ENCODE measurements at places on chromosomes 3 and 15.

DNA sequence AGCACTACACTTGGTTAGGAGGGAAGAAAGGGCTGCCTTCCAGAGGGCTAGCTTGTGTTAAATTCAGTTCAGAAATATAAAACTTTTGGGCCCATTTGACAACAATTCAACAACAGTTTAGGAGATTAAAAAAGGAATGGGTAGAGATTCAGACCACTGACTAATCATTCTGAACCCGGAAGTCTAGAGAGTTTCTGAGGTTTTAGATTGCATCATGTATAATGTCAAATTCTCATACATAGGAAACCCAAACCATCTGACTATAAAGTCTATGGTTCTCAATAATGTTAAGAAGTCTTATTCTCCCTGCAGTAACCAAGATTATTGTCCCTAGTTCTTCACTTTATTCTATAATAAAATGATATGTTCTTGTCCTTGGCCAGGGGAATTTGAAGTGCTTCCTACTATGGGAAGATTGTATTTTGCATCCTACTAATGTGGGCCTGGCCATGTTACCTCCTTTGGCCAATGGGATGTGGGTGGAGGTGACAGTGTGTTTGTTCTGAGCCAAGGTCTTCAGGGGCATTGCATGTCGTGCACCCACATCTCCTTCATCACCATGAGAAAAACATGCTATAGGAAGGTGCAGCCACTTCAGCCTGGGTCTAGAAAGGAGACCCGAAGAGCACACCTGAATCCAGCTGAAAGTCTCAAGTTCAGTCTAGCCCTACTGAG lies 66.4 kb upstream of the CCNL1 start:
- DNase-seq, result no peak

DNA sequence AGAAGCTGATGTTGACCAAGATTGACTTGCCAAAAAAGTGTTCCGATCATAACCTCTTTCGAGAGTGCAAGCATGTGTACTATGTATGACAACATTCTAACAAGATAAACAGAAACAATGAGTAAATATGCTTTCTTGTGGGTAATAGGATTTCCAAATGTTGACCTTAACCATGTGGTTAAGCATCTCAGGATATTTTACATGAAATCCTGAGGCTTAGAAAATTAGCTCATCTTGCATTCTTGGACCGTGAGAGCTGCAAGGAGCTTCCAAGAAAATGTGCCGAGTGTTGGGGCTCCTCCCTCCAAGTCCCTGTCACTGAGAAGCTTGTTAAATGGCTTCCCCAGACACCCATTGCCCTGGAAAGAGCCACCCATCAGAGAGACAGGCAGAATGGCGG lies 50.1 kb downstream of the C3orf20 start:
- DNase-seq, result peak; percentile 66

GRCh38 chr3:123292321-123293310 lies 90.9 kb downstream of the SEC22A start:
- no peak for DNase-seq

GRCh38 chr15:80876348-80876674 lies 97.1 kb downstream of the CEMIP start:
- DNase-seq, result no peak

GRCh38 chr15:71121442-71121841 lies 6.2 kb downstream of the THSD4 start:
- no peak for DNase-seq

- DNase-seq, result no peak
These were observed 7.9 kb downstream of the RPSA start for GRCh38 chr3:39414421-39414907.

- no peak for DNase-seq
These were observed 1.1 kb upstream of the MINAR1 start for GRCh38 chr15:79430901-79431635.

- no peak for DNase-seq
These were observed 16.3 kb downstream of the BMF start for GRCh38 chr15:40092256-40092978.
